ENCODE measurements at places on chromosomes 7 and 10.

GRCh38 chr10:118850418-118851061 lies 95.8 kb upstream of the CACUL1 start:
- H3K27me3 ChIP-seq = no peaks in the 10 kb centered on the region
- H3K36me3 ChIP-seq = no peaks in the 10 kb centered on the region
- peak; percentile 2 for DNase-seq
- no peaks in the 10 kb centered on the region for H3K4me1 ChIP-seq

DNA sequence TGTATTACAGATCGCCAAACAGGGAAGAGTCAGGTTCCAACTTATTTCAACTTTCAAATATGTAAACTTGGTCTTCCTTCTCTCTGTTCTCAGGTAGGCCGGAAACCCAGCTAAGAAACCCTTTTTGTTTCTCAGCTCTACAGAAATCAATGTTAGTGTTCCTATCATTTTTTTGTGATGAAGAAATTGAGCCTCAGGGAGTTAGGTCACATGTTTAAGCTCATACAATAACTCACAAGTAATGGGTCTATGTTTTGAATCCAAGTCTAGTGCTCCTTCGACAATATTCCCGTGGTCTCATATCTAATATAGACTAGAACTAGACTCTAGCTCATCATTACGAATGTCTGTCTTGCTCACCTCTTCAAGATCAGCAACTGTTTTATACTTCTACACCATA lies 22.3 kb downstream of the DENND2A start:
- no peak for DNase-seq
- no peaks in the 10 kb centered on the region for H3K4me1 ChIP-seq
- H3K36me3 ChIP-seq = no peaks in the 10 kb centered on the region
- no peak overlapping the region for H3K27ac ChIP-seq

GRCh38 chr10:7184660-7185366 lies 226.0 kb downstream of the SFMBT2 start:
- H3K27ac ChIP-seq = no peak overlapping the region
- H3K4me1 ChIP-seq = no peaks in the 10 kb centered on the region

GRCh38 chr10:66927971-66928770 lies 2.3 kb downstream of the LRRTM3 start:
- H3K4me1 ChIP-seq = peaks cover 9% of the 10 kb centered on the region
- no peak for DNase-seq
- no peak overlapping the region for H3K27ac ChIP-seq

- H3K36me3 ChIP-seq = no peaks in the 10 kb centered on the region
- no peaks in the 10 kb centered on the region for H3K27me3 ChIP-seq
- H3K4me3 ChIP-seq = no peak overlapping the region
- no peak for DNase-seq
- no peaks in the 10 kb centered on the region for H3K4me1 ChIP-seq
These were observed 450.8 kb downstream of the ETV1 start for GRCh38 chr7:13538669-13539068.

DNA sequence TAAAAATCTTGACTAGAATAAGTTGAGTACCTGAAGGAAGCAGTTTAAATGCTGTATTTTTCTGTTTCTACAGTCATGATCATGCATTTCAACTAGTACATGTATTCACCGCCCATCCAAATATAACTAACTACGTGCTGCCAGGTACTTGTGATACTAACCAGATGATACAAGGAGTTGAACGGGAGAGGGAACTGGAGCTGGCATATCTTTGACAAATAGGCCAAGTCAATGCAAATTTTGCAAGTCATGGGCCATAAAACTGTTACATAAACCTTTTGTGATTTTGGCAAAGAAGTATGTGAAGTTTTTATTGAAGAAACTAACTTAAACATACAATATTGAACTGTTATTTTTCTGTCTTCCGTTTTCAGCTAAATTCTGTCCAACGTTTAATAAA lies 14.5 kb downstream of the NUP42 start:
- H3K4me3 ChIP-seq = no peak overlapping the region
- no peaks in the 10 kb centered on the region for H3K27me3 ChIP-seq
- no peaks in the 10 kb centered on the region for H3K4me1 ChIP-seq
- DNase-seq = no peak

DNA sequence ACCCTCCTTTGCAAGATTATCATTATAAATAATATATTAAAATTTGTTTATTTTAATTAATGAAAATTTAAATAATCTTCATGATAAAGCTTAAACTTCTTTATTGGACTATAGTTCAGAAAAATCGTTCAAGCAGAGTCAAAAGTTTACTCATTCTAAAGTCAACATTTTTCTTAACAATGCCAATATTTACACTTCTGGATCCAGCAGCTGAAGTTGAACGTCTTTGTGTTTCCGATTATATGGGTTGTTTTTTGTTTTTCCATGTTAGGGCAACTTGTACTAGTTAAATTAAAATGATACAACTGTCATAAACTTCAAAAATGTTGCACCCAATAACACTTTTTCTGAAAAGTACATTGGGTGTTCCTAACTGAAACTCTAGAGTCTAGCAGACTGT lies 43.8 kb downstream of the GRB10 start:
- DNase-seq = no peak
- H3K27me3 ChIP-seq = no peaks in the 10 kb centered on the region
- H3K27ac ChIP-seq = no peak overlapping the region
- H3K36me3 ChIP-seq = no peaks in the 10 kb centered on the region

DNA sequence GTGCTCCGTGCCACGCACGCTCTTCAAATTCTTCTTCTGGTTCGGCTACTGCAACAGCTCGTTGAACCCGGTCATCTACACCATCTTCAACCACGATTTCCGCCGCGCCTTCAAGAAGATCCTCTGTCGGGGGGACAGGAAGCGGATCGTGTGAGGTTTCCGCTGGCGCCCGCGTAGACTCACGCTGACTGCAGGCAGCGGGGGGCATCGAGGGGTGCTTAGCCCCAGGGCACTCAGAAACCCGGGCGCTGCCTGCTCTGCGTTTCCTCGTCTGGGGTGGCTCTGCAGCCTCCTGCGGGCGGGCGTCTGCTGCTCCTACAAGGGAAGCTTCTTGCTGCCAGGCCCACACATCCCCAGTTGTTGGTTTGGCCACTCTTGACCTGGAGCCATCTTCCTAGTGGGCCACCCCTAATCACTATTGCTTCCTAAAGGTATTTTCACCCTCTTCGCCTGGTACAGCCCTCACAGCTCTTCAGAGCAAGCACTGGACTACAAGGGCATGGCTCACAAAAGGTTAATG lies 2.5 kb downstream of the ADRA2A start:
- no peak for DNase-seq
- no peaks in the 10 kb centered on the region for H3K36me3 ChIP-seq
- no peaks in the 10 kb centered on the region for H3K4me1 ChIP-seq
- no peak overlapping the region for H3K27ac ChIP-seq
- H3K27me3 ChIP-seq = peaks cover 12% of the 10 kb centered on the region
- no peak overlapping the region for H3K4me3 ChIP-seq

DNA sequence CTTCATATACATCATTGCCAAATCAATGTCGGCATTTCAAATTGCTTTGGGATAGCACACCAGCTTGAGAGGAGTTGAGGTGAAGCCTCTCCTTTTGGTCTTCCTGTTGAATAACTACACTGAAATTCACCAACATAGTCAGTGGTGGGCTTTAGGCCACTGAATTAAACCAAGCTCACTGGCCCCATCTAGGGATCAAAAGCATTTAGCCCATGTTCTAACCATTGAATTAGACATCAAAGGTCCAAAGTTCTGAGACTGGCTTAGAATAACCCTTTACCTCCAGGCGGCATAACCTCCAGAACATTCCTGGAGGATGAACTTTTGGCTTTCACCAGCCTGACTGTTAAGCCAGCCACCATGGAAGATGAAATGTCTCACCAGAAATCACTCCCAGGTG lies 54.6 kb downstream of the BPGM start:
- no peaks in the 10 kb centered on the region for H3K36me3 ChIP-seq
- H3K4me1 ChIP-seq = no peaks in the 10 kb centered on the region
- no peak overlapping the region for H3K4me3 ChIP-seq
- peaks cover 2% of the 10 kb centered on the region for H3K27me3 ChIP-seq

GRCh38 chr10:31768467-31768866 lies 160.2 kb downstream of the ARHGAP12 start:
- no peak for DNase-seq
- H3K4me1 ChIP-seq = no peaks in the 10 kb centered on the region
- no peaks in the 10 kb centered on the region for H3K36me3 ChIP-seq

DNA sequence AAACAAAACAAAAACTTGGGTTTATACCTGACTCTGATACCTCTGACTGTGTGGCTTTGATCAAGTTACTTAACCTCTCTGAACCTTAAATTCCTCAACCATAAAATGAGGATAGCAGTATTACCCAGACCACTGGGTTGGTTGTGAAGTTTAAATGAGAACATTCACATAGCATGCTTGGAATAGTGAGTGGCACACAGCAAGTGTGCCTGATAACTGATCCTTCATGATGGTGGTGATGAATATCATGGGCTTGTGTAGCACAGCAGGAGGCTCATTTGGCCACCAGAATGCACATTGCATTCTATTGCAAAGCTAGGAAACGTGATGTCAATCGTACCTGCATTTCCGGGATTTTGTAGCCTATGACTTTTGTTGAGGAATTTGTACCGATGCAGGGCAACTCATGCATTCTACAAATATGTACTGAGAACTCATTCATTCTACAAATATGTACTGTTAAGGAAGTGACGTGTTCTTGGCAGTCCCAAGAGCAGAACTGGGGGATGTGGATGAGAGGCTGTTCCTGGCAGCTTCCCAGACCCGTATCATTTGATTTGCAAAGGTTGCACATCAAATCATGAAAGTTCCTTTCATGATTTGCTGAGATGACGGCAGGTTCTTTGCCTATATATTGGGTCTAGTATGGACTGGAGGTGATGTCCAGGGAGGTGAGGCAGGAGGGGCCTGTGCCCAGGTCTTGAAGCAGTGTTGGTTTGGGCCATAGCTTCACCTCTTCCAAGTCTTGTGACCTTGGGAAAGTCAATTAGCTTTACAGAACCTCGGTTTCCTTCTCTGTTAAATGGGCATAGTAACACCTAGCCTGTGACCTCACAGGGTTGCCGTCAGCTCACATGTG lies 94.6 kb upstream of the SMNDC1 start:
- peak overlapping the region; percentile 75 for H3K27ac ChIP-seq
- no peaks in the 10 kb centered on the region for H3K27me3 ChIP-seq
- DNase-seq = peak; percentile 99
- H3K4me3 ChIP-seq = 0 out of 2 replicates have a peak overlapping the region, but pooled peaks have one; percentile 12
- peaks cover 40% of the 10 kb centered on the region for H3K4me1 ChIP-seq

DNA sequence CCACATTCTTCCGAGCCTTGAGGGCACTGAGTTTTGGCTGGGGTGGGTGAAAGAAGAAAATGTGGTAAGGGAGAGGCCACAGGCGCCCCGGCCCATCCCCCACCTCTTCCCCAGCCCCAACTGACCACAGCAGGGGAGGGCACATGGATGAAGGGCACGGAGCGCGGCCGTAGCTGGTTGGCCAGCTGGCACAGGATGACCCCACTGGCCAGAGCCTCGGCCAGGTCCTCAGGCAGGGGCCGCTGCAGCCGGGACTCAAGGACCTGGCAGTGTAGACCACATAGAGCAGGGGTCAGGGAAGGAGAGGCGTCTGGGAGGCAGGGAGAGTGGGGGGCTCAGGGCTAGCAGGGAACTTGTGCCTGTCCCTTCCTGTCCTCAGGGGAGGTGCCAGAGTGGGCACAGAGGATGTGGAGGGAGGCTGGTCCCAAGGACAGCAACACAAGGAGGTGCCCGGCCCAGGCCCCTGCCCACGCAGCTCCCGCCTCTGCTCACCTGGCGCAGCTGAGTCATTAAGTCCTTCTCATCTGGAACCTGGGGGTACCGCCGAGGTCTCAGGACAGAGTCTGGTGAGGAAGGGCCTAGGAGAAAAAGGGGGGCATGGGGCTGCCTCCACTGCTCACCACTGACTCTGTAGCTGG lies 2.2 kb upstream of the SAP25 start:
- H3K27me3 ChIP-seq = no peaks in the 10 kb centered on the region
- DNase-seq = no peak
- peaks cover 15% of the 10 kb centered on the region for H3K4me1 ChIP-seq
- no peaks in the 10 kb centered on the region for H3K36me3 ChIP-seq
- no peak overlapping the region for H3K27ac ChIP-seq

DNA sequence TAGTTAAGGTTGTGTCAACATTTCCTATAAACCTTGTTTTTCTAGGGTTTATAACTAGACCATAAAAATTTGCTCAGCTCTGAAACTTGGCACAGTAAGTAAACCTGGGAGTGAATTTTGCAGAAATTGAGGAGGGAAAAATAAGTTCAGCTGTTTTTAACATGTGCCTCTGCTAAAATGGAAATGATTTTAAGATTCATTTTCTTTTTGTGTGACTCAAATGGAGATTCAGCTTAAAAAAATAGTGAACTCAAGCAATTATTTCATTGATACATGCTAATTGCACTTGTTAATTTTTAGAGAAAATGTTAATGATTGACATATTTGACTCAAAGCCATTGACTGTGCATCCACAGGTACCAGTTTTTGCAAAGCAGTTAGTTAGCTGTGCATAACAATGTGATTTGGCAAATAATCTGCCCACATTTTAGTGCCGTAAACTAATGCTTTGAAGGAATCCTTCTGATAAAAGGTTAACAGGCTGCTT lies 68.5 kb upstream of the ZNF438 start:
- H3K36me3 ChIP-seq = no peaks in the 10 kb centered on the region
- no peak for DNase-seq
- H3K4me3 ChIP-seq = no peak overlapping the region
- H3K27me3 ChIP-seq = no peaks in the 10 kb centered on the region
- peaks cover 6% of the 10 kb centered on the region for H3K4me1 ChIP-seq

- H3K4me1 ChIP-seq = no peaks in the 10 kb centered on the region
- H3K27ac ChIP-seq = no peak overlapping the region
- DNase-seq = no peak
- H3K27me3 ChIP-seq = peaks cover 32% of the 10 kb centered on the region
- H3K4me3 ChIP-seq = no peak overlapping the region
- no peaks in the 10 kb centered on the region for H3K36me3 ChIP-seq
These were observed 148.1 kb downstream of the HERPUD2 start for GRCh38 chr7:35546691-35547429.

DNA sequence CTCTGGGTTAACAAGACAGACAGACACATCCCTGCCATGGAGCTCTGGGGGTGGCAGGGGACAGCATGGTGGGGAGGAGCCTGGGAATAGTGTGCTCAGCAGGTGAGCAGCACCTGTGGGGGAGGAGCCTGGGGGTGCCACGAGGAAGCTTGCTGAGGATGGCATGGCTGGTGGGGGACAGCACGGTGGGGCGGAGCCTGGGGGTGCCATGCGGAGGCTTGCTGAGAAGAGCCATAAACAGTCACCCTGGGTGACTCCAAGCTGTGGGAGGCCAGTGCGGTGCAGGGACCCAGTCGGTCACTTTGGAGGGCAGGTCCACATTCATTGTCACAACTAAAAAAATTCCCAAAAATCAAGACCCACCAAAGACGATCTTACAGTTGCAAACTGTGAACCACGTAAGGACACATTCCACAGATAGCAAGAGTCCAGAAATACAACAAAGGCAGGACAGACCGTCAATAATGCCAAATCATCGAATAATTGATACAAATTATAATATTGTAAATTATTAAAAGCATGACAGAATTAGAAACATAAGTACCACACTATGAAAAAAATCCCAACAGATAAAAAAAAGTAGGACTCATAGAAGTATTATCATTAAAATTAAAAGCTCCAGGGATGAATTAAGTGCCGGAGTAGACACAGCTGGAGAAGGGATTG lies 24.4 kb downstream of the NKX6-2 start:
- no peaks in the 10 kb centered on the region for H3K36me3 ChIP-seq
- no peaks in the 10 kb centered on the region for H3K4me1 ChIP-seq

- peak overlapping the region; percentile 96 for H3K27ac ChIP-seq
- H3K4me1 ChIP-seq = peaks cover 40% of the 10 kb centered on the region
- H3K4me3 ChIP-seq = peak overlapping the region; percentile 87
- DNase-seq = no peak
These were observed 1.2 kb upstream of the LZTS2 start for GRCh38 chr10:100998183-100998990.
